ENCODE measurements at places on chromosomes 4 and X. TPM values are rescaled to one million over a fixed set of nuclear protein-coding genes. Genes with fewer than 3 reads are reported as not detected.

GRCh38 chr4:119149110-119149509, 13.5 kb downstream of the MYOZ2 start:
- no peaks in the 10 kb centered on the region for H3K36me3 ChIP-seq
- H3K27ac ChIP-seq: no peak overlapping the region
- DNase-seq: no peak
- no peaks in the 10 kb centered on the region for H3K27me3 ChIP-seq

DNA sequence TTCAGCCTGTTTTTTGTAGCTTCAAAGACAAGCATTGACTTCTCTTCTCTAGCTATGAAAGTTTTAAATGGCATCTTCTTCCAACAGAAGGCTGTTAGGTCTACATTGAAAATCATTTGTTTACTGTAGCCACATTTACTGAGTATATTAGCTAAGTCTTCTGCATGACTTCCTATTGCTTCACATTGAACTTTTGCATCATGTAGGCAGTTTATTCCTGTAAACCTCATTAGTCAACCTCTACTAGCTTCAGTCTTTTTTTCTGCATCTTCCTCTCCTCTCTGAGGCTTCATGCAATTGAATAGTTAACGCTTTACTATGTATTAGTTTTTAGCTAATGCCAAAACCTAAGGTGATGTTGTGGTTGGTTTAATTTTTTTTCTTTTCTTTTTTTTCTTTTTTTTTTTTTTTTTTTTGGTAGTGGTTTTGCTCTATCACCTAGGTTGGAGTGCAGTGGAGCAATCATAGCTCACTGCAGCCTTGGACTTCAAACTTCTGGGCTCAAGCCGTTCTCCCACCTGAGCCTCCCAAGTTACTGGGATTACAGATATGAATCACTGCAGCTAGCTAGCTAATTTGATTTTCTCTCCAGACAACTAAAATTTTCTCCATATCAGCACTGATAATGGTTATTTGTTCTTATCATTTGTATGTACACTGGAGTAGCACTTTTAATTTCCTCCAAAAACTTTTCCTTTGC, 3.4 kb downstream of the UGT2A3 start:
- no peak for DNase-seq
- no peaks in the 10 kb centered on the region for H3K36me3 ChIP-seq
- no peak overlapping the region for H3K27ac ChIP-seq
- H3K4me3 ChIP-seq: no peak overlapping the region

DNA sequence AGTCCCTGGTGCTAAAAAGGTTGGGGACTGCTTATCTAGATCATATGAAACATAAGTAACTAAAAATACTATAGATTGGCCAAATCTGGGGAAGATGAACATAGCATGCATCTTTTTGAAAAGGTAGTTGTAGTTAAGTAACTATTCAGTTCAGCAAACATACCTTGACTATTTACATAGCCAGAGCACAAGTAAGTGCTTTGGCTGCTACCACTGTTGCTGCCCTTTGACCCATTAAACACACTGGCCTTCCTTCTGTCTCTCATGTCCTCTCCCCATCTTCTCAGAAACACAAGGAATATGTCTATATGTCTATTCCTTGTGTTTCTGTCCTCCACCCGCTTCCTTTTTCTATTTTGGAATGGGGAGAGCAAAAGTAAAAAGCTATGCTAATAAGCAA, 87.9 kb upstream of the SPRY1 start:
- H3K4me1 ChIP-seq: no peaks in the 10 kb centered on the region
- H3K36me3 ChIP-seq: no peaks in the 10 kb centered on the region
- no peak overlapping the region for H3K27ac ChIP-seq
- DNase-seq: no peak
- no peaks in the 10 kb centered on the region for H3K27me3 ChIP-seq

DNA sequence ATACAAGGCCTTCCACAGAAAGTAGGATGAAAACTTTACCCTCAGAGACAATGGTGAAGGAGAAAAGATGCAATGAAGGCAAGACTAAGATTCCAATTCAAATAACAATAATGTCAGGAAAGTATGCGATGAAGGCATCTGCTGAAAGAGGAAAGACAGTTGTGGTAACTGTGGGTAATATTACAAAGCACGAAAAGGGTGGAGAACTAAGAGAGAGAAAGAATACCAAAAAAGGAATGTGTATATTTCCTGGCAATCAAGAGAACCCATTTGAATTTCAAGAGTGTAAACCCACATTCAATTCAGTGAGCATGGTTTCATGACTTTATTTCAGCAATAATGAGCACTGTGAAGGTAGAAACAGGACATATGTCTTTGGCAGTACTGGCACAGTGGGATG, 225.5 kb downstream of the PALLD start:
- no peak overlapping the region for H3K4me3 ChIP-seq
- H3K27ac ChIP-seq: no peak overlapping the region
- H3K4me1 ChIP-seq: peaks cover 13% of the 10 kb centered on the region
- no peak for DNase-seq
- no peaks in the 10 kb centered on the region for H3K27me3 ChIP-seq
- no peaks in the 10 kb centered on the region for H3K36me3 ChIP-seq

The PROM1 gene
- 5.3 TPM for total RNA-seq

The GLOD5 gene
- not detected for total RNA-seq

The SLC49A3 gene
- 18.3 TPM for total RNA-seq

Measured in suprapubic skin (tissue), 4 donors.